ENCODE measurements at places on chromosomes 3 and 15. TPM values are rescaled to one million over a fixed set of nuclear protein-coding genes. Genes with fewer than 3 reads are reported as not detected.

- no peak for DNase-seq
These were observed 37.6 kb upstream of the DUSP7 start for GRCh38 chr3:52093756-52094545.

DNA sequence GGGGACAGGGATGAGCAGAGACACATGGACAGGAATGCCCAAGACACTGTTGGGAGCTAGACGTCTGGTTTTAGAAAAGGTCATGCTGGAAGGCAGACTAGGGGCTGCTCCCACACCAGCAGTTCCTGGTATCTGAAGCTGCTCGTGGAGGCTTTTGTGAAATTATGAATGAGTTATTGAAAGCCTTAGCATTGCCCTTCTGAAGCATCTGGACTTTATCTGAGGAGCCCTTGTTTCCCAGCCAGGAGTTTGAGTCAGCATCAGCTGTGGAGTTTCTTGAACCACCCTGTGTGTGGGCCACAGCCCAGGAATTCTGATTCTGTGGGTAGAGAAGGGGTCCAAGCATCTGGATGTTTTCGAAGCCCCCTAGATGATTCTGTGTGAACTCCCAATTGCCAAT is 258.7 kb downstream of the SLCO3A1 start:
- DNase-seq, result no peak

SH2D7 gene
- total RNA-seq, result not detected

RLBP1 gene
- 0.17 TPM for total RNA-seq

- no peak for DNase-seq
These were observed 98.0 kb downstream of the USP13 start for GRCh38 chr3:179750720-179751328.

GRCh38 chr15:69170597-69170996 is 10.2 kb downstream of the GLCE start:
- no peak for DNase-seq

- DNase-seq, result peak; percentile 99
These were observed 43.0 kb downstream of the VGLL4 start for GRCh38 chr3:11600501-11601282.

DNA sequence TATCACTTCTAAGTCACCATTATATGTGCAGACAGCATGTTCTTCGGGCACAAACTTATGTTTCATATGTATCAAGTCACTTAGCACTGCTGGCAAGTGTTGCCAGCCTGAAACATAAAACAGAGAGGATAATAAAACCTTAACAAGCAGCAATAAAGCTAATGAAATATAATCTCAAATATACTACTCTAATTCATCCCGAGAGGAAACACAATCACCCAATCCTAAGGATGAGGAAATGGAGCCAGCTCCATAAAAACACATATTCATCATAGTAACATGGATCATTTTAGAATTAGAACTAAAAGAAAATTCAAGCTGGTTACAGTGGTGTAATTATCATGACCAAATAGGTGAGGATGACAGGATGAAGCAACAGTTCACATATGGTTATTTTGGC is 1072.7 kb downstream of the EPHA3 start:
- DNase-seq, result no peak

IL17RC gene
- total RNA-seq, result 46.8 TPM
